ENCODE measurements at places on chromosomes 16 and 17.

DNA sequence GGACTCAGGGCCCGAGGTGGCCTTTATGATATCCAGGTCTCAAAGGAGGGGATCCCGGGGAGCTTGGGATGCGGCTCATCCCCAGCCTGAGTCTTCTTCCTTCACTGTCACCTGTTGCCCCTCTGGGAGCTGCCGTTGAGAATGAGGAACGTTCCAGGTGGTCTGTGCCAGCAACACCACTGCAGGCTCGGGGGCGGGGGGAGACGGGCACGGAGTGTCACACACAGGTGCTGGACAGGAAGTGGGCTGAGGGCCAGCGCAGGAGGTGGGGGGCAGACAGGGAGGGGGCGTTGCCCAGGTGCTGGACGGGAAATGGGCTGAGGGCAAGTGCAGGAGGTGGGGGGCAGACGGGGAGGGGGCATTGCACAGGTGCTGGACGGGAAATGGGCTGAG, 28.2 kb downstream of the METRNL start:
- no peak for DNase-seq

DNA sequence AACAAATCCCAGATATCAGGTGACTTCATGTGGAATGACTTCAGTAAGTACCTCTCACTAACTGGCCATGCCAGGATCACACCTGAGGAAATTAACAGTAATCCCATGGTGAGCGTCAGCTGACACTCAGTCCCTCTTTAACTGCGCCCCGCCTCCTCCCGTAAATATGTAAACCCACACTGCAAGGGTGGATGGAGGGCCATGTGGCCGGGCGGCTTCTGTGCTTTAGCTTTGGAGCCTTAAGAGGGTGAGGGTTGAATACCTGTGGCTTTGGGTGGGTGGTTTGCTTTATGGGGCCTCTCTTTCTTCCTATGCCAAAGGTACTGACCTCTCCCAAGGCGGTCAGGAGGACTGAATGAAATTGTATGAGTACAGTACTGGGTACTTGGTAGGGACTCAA, 141.7 kb downstream of the MRM1 start:
- peak; percentile 46 for DNase-seq

- DNase-seq: no peak
These were observed 170.4 kb downstream of the ZFHX3 start for GRCh38 chr16:72877374-72878028.

GRCh38 chr16:82379551-82379950, 209.5 kb upstream of the MPHOSPH6 start:
- DNase-seq: no peak

GRCh38 chr17:62892870-62893338, 73.1 kb upstream of the TANC2 start:
- DNase-seq: no peak
